Activated CD4-positive, alpha-beta T cell treated with anti-CD3 and anti-CD28 coated beads, Interleukin-2, amount 10 ng/mL, durations not matched to agents 7 days and 5 days (primary cell): ENCODE measurements at places on chromosomes 11 and 22. TPM values are rescaled to one million over a fixed set of nuclear protein-coding genes. Genes with fewer than 3 reads are reported as not detected.

GRCh38 chr22:32596471-32596870, 121.9 kb downstream of the FBXO7 start:
- H3K27ac ChIP-seq: no peak overlapping the region
- no peak for DNase-seq
- H3K4me3 ChIP-seq: no peak overlapping the region
- no peaks in the 10 kb centered on the region for H3K27me3 ChIP-seq
- H3K36me3 ChIP-seq: no peaks in the 10 kb centered on the region
- no peaks in the 10 kb centered on the region for H3K4me1 ChIP-seq

GRCh38 chr11:13324709-13325108, 47.1 kb downstream of the BMAL1 start:
- no peaks in the 10 kb centered on the region for H3K27me3 ChIP-seq
- H3K4me3 ChIP-seq: no peak overlapping the region
- peaks cover 16% of the 10 kb centered on the region for H3K4me1 ChIP-seq
- no peak for DNase-seq

GRCh38 chr11:43486141-43486540, 127.4 kb downstream of the TTC17 start:
- H3K4me1 ChIP-seq: no peaks in the 10 kb centered on the region
- no peak overlapping the region for H3K27ac ChIP-seq
- no peak for DNase-seq

DNA sequence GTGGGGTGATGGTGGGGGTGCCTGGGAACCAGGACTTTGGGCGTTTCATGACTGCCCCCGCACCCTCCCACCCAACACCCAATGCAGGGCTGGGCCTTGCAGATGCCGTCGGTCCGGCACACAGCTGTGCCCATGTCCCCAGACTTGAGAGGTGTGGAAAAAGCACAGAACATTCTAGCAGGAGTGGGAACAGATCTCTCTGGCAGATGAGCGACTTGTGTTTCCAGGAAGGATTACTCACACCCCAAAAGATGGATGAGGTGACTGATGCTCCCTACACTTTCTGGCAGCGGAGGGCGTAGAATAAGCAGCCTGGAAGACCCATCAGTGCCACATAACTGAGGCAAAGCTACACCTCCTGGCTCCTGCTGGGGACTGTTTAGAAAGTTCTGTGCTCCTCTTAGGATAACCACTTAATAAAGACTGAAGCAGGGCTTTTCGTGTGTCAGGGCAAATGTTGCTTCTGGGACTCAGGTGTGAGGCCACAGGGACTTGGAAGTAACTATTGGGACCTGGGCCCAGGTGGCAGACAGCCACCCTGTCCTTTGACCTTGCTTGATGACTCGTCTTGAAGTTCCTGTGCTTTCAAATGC, 24.2 kb downstream of the FBLN1 start:
- H3K27me3 ChIP-seq: no peaks in the 10 kb centered on the region
- H3K36me3 ChIP-seq: no peaks in the 10 kb centered on the region
- DNase-seq: no peak

GRCh38 chr22:19769393-19769715, 8.8 kb downstream of the TBX1 start:
- peaks cover 15% of the 10 kb centered on the region for H3K4me1 ChIP-seq
- no peaks in the 10 kb centered on the region for H3K36me3 ChIP-seq
- no peak overlapping the region for H3K4me3 ChIP-seq
- no peak for DNase-seq
- peaks cover 53% of the 10 kb centered on the region for H3K27me3 ChIP-seq

Gene KRTAP5-2
- not detected for total RNA-seq

DNA sequence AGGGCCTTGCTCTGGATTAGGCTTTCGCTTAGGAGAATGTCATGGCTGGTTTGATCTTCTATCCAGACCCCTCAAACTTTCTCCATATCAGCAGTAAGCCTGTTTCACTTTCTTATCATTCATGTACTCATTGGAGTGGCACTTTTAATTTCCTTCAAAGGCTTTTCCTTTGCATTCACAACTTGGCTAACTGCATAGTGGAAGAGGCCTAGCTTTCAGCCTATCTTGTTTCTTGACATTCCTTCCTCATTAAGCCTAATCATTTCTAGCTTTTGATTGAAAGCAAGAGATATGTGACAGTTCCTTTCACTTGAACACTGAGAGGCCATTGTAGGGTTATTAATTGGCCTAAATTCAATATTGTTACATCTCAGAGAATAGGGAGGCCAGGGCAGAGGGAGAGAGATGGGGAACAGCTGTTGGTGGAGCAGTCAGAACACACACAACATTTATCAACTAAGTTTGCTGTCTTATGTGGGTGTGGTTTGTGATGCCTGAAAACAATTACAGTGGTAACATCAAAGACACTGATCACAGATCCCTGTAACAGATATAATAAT, 37.7 kb upstream of the APOBEC3A start:
- no peak overlapping the region for H3K27ac ChIP-seq
- H3K36me3 ChIP-seq: no peaks in the 10 kb centered on the region
- H3K27me3 ChIP-seq: peaks cover 14% of the 10 kb centered on the region
- no peaks in the 10 kb centered on the region for H3K4me1 ChIP-seq
- H3K4me3 ChIP-seq: no peak overlapping the region

DNA sequence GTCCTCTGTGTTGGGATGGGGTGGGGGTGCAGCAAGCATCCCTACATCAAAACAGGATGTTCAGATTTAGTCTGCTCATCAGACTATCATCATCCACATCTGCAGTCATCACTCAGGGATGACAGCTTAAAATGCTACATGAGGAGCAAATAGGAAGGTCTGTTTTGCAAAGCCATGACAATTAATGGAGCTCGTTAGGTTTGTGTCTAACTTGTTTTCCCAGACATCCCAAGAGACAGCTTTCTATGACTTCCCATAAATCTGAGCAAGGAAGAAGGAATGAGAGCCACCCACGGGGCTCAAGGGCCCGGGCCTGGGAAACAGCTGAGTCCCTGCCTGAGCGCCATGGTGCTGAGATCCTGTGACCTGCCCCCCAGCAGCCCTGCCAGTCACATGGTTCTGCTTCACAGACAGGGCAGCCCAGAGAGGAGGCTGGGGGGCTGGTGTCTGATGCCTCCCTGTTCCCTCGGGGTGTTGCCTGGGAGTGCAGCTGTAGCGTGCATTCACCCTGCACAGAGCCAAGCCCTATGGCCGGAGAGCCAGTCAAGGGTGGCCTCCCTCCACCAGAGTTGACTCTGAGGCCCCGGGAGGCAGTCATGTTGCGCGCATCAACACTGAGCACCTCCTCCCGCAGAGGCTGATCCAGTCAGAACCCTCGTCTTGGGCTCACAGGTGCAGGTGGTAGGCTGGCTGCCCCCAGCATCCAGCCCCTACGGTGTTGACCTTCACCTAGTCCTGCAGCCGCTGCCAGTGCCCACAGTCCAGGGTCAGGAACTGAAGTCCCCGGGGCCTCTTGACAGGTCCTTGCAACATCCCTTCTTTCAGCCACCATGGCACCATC, 12.1 kb downstream of the DERL3 start:
- H3K4me3 ChIP-seq: no peak overlapping the region
- no peak for DNase-seq
- peaks cover 30% of the 10 kb centered on the region for H3K4me1 ChIP-seq
- H3K27me3 ChIP-seq: no peaks in the 10 kb centered on the region
- H3K36me3 ChIP-seq: peaks cover 59% of the 10 kb centered on the region

- H3K4me1 ChIP-seq: peaks cover 23% of the 10 kb centered on the region
- DNase-seq: peak; percentile 54
- no peaks in the 10 kb centered on the region for H3K27me3 ChIP-seq
- no peak overlapping the region for H3K4me3 ChIP-seq
- H3K27ac ChIP-seq: peak overlapping the region; percentile 93
Observed at GRCh38 chr22:20237480-20238440, 30.4 kb downstream of the RTN4R start.

GRCh38 chr22:37681001-37681424, 5.1 kb upstream of the NOL12 start:
- no peaks in the 10 kb centered on the region for H3K27me3 ChIP-seq
- H3K36me3 ChIP-seq: peaks cover 20% of the 10 kb centered on the region
- peaks cover 38% of the 10 kb centered on the region for H3K4me1 ChIP-seq
- peak overlapping the region; percentile 78 for H3K27ac ChIP-seq
- H3K4me3 ChIP-seq: no peak overlapping the region

Gene TMA7B
- total RNA-seq: 5.4 TPM

DNA sequence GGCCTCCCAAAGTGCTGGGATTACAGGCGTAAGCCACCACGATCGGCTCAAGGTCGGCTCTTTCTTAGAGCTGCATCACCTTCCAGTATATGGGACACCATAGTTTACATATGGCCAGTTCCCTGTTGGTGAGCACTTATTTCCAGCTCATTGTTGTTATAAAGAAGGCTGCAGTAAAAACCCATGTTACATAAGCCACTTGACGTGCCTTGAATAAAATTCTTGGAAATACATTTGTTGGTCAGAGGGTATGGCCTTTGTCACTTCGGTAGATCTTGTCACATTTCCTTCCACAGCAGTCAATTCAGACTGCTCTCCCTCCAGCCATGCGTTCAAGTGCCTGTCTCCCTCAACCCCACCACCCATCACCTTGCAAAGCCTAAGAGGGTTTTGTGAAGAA, 92.9 kb downstream of the PRR5L start:
- peaks cover 32% of the 10 kb centered on the region for H3K4me1 ChIP-seq
- no peak for DNase-seq
- no peak overlapping the region for H3K4me3 ChIP-seq
- H3K36me3 ChIP-seq: no peaks in the 10 kb centered on the region
- no peak overlapping the region for H3K27ac ChIP-seq
- H3K27me3 ChIP-seq: peaks cover 9% of the 10 kb centered on the region

GRCh38 chr11:44780940-44781631, 54.3 kb downstream of the TSPAN18 start:
- H3K27ac ChIP-seq: no peak overlapping the region
- no peaks in the 10 kb centered on the region for H3K4me1 ChIP-seq
- H3K27me3 ChIP-seq: no peaks in the 10 kb centered on the region
- DNase-seq: no peak
- H3K36me3 ChIP-seq: no peaks in the 10 kb centered on the region

DNA sequence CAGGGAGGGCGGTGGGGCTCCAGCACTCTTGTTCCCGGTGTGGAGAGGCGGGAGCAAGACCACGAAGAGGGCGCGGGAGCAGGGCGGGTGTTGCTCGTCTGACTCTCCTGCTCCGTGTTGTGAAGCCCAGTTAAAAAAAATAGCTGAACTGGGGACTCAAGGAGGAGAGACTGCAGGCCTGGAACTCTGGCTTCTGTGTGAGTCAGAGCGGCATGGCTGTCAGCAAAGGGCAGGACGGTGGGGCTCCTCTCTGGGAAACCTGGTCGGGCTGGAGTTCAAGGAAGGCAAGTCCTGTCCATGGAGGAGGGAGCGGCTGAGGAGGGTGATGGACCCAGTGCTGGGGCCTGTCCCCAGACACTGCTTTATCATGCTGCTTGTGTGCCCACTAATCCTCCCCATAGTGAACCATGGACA, 152.3 kb downstream of the FEZ1 start:
- H3K27ac ChIP-seq: no peak overlapping the region
- no peaks in the 10 kb centered on the region for H3K36me3 ChIP-seq
- H3K27me3 ChIP-seq: peaks cover 4% of the 10 kb centered on the region
- no peak overlapping the region for H3K4me3 ChIP-seq
- H3K4me1 ChIP-seq: no peaks in the 10 kb centered on the region
- DNase-seq: no peak

Gene FAM227A
- total RNA-seq: 0.02 TPM
